ENCODE measurements at places on chromosomes 2 and 18. TPM values are rescaled to one million over a fixed set of nuclear protein-coding genes. Genes with fewer than 3 reads are reported as not detected.

DNA sequence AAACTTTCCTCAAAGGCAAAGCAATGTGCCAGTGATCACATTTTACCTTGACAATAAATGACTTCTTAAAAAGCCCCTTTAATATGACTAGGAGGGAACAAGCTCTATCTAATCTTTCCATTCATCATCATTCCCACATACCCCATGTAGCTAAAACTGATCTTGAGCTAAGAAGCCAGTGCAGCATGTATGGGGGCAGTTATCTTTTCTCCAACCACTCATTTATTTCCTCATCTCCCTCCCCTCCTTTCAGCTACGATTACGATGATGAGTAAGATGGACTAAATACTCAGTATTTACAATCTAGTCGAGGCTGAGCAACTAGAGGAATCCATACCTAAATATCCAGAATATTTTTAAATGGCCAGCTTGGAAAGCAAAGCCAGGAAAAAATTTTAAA lies 35.5 kb downstream of the PNO1 start:
- DNase-seq: no peak
- H3K27ac ChIP-seq: no peak overlapping the region
- no peaks in the 10 kb centered on the region for H3K4me1 ChIP-seq
- no peaks in the 10 kb centered on the region for H3K27me3 ChIP-seq
- H3K4me3 ChIP-seq: no peak overlapping the region

DNA sequence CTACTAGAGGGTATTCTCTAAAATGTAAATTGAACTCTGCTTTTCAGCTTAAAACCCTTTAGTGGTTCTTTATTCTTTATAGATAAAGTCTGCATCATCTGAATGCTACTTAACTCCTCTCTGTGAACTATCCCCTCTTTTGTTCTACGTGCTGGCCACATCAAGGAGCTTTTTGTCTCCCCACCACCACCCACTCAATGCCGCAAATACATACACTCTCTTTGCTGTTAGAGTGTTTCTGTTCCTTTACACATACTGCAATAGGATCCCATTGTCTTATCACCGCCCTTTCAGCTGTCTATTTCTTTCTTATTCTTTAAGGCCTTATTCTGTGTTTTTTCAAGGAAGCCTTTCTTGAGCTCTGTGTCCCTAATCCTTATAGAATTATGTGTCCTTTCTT lies 83.3 kb downstream of the EML4 start:
- H3K4me1 ChIP-seq: no peaks in the 10 kb centered on the region
- H3K27ac ChIP-seq: no peak overlapping the region
- no peaks in the 10 kb centered on the region for H3K27me3 ChIP-seq
- no peak for DNase-seq
- no peak overlapping the region for H3K4me3 ChIP-seq
- no peaks in the 10 kb centered on the region for H3K36me3 ChIP-seq

GRCh38 chr2:212726403-212726802 lies 187.8 kb upstream of the ERBB4 start:
- no peaks in the 10 kb centered on the region for H3K27me3 ChIP-seq
- no peak overlapping the region for H3K27ac ChIP-seq
- no peak overlapping the region for H3K4me3 ChIP-seq
- H3K4me1 ChIP-seq: no peaks in the 10 kb centered on the region
- H3K36me3 ChIP-seq: no peaks in the 10 kb centered on the region

PTPRN gene
- total RNA-seq: not detected

DNA sequence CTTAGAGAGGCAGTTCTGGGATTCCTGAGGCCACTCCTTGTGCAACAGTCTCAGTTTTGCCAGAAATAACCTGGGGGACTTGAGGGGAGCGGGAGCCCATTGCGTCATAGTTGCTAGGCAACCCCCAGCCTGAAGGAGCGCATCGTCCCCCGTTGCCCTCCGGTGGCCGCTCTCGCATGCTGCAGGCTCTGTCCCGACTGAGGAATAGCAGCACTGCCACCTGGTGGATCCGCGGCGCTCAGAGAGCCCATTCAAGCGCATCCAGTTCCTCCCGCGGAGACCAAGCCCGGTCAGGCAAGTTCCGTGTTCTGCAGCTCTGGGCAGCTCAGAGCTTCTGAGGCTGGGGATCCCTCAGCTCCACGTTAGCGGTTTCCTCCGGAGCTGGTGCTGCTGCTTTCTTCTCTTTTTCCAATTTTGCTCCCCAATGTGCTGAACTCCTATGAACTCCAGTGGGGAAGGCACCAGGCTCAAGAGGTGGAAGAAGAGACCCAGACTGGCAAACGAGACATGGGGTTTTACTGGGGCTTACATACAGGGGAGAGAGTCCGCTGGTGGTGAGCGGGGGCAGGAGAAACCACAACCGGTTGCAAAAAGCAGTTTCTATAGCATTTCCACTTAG lies 15.1 kb downstream of the SLC4A3 start:
- DNase-seq: peak; percentile 99
- no peak overlapping the region for H3K4me3 ChIP-seq
- H3K4me1 ChIP-seq: no peaks in the 10 kb centered on the region
- no peaks in the 10 kb centered on the region for H3K36me3 ChIP-seq

Measured in aorta (tissue), 5 donors.